ENCODE measurements at places on chromosomes 7 and 10. TPM values are rescaled to one million over a fixed set of nuclear protein-coding genes. Genes with fewer than 3 reads are reported as not detected.

ITGA8 gene
- 18.2 TPM for total RNA-seq

DNA sequence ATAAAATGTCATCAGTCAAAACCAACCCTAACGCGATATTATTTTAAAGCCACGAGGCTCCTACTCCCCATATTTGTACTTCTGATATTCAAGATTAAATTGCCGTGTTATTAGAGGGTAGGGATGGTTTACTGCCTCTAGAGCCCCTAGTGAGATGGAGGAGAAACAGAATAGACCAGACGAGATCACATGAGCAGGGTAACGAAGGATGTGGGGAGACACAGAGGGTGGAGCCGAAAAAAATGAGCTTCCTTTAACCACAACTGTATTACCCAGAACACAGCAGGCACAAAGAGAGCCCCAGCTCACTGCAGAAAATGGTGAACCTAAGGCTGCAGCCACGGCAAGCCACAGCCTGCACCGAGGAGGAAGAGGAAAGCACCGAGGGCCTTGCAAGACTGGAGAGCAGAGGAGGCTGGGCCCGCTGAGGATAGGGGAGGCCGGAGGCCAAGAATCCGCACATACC, 14.3 kb downstream of the ZC3HAV1 start:
- H3K27me3 ChIP-seq = no peaks in the 10 kb centered on the region
- H3K36me3 ChIP-seq = peaks cover 5% of the 10 kb centered on the region
- peaks cover 70% of the 10 kb centered on the region for H3K4me1 ChIP-seq
- peak overlapping the region; percentile 41 for H3K27ac ChIP-seq

ORAI2 gene
- total RNA-seq = 32.4 TPM

- no peaks in the 10 kb centered on the region for H3K27me3 ChIP-seq
- no peaks in the 10 kb centered on the region for H3K4me1 ChIP-seq
- H3K4me3 ChIP-seq = no peak overlapping the region
- no peaks in the 10 kb centered on the region for H3K36me3 ChIP-seq
- no peak for DNase-seq
Observed at GRCh38 chr7:113198226-113198625, 79.9 kb upstream of the SMIM30 start.

DNA sequence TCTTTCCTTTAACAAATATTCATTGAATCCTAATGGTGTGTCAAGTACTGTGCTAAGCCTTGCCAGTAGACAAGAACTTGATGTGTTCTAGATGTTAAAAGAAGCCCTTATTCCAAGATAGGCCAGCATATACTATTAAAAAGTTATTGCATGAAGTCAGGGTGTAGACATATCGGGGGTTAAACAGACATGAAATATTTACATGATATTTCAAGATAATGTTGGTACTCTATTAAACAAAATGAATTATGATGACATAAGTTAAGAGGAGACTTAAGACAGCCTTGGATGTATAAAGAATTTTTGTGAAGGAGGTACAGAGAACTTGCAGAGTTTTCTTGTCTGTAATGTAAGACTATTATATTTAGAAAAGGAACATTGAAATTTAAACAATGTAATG, 44.8 kb downstream of the HDAC9 start:
- no peak overlapping the region for H3K4me3 ChIP-seq
- DNase-seq = no peak
- no peak overlapping the region for H3K27ac ChIP-seq
- no peaks in the 10 kb centered on the region for H3K27me3 ChIP-seq

DNA sequence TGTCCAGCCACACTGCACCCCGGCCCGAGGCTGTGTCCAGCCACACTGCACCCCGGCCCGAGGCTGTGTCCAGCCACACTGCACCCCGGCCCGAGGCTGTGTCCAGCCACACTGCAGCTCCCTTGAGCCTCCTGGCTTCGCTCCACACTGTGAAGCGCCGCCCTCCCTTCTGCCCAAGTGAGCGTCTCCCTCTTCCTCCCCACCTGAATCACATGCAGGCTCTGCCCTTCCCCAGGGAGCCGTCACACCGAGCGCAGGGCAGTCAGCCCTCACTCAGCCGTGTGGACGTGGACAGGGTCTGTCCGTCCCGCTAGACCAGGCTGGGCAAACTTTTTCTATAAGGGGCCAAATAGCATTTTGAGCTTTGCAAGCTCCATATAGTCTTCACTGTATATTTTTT, 27.6 kb downstream of the CFAP46 start:
- H3K4me3 ChIP-seq = no peak overlapping the region
- no peak overlapping the region for H3K27ac ChIP-seq
- no peaks in the 10 kb centered on the region for H3K27me3 ChIP-seq
- no peaks in the 10 kb centered on the region for H3K4me1 ChIP-seq

BTBD16 gene
- total RNA-seq = 1.8 TPM

SMKR1 gene
- 0.76 TPM for total RNA-seq

NUTM2A gene
- 1.6 TPM for total RNA-seq

DNA sequence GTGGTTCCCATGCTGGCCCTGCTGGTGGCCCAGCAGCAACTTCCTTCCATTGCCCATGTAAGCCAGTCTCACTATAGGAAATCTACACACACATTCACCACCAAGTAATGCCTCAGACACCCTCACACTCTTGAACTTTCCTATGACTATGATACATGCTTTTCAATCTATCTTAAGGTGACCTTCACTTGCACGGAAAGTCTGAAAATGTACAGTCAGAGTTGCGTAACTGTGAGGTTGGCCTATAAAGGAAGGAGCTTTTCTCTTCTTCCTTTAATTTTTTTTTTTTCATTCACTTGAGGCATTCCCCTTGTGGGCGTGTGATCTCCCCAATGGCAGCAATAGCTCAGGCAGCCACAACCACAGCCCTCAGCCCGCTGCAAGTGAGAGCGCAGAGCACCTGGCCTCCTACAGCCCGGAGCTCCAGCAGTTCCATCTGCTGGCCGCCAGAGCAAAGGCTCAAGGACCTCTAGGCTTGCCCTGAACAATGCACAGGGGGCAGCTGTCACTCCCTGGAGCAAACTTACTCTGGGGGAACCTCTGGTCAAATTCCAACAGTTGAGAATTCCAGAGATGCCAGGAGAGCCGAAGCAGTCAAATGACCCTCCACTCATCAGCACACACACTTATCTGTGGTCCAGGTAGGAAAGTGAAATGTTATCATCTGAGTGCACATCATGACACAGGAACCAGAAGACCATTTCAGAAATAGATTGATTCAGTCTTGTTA, 123.1 kb upstream of the ADO start:
- H3K27me3 ChIP-seq = no peaks in the 10 kb centered on the region
- no peak overlapping the region for H3K27ac ChIP-seq
- H3K36me3 ChIP-seq = no peaks in the 10 kb centered on the region
- no peaks in the 10 kb centered on the region for H3K4me1 ChIP-seq
